CD4-positive, alpha-beta T cell treated with Interleukin-17A for 1 hour (primary cell): ENCODE measurements at places on chromosomes 5 and 9.

- no peak for DNase-seq
These were observed 1.2 kb upstream of the PHF2 start for GRCh38 chr9:93574900-93575795.

DNA sequence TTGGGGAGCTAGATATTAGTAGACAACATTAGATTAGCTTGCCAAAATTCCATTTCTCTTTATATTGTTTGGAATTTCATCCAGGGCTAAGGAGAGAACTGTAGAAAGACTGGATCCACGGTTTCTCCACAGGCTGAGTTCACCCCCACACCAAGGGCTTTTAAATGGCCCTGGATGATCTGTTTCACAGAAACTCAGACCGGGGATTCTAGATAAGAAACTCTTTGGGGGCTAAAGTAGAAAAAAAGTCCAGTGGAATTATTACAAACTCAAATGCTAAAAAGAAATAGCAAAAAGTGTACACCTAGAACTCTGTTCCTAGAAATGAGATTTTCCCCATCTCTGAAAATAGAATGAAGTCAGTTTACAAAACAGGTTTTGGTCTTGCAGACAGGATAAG is 80.9 kb downstream of the SUSD1 start:
- no peak for DNase-seq

GRCh38 chr5:135467051-135467625 is 15.0 kb upstream of the TIFAB start:
- no peak for DNase-seq

GRCh38 chr5:151574444-151574996 is 16.6 kb downstream of the FAT2 start:
- no peak for DNase-seq

- no peak for DNase-seq
These were observed 42.8 kb downstream of the SHB start for GRCh38 chr9:38026021-38026809.

- no peak for DNase-seq
These were observed 8.5 kb downstream of the CDH12 start for GRCh38 chr5:22844636-22845035.

GRCh38 chr9:4464911-4465513 is 25.3 kb upstream of the SLC1A1 start:
- no peak for DNase-seq

GRCh38 chr5:131081913-131082488 is 83.1 kb downstream of the HINT1 start:
- no peak for DNase-seq

DNA sequence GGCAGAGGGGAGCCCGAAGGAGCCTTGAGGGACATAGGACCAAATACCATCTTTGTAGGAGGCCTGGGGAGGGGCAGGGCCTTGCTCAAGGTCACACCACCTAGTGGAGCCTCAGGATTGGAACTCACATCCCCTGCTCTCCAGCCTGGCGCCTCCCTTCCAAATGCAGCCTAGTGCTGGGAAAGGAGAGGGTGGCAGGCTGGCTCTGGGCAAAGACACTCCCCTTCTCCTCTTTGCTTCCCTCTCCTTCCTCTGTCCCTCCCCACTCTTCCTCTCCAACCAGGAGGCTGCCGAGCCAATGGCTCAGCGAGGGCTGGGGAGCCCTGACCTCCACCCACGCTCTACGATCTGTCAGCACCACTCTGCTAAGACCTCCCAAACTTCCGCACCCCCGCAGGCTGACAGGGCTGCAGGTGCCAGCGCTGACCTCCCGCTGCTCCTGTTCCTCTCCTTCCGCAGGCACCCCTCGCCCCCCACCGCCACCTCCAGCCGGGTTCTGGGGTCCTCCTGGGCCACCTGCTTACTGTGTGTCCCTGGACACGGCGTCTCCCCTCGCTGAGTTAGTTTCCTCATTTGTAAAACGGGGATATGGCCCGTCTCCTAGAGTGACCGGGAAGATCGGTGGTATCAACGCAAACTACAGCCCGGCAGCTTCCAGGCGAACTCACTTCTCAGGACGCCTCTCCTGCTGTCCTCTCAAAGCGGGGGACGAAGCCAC is 52.9 kb downstream of the C9orf50 start:
- DNase-seq: no peak

DNA sequence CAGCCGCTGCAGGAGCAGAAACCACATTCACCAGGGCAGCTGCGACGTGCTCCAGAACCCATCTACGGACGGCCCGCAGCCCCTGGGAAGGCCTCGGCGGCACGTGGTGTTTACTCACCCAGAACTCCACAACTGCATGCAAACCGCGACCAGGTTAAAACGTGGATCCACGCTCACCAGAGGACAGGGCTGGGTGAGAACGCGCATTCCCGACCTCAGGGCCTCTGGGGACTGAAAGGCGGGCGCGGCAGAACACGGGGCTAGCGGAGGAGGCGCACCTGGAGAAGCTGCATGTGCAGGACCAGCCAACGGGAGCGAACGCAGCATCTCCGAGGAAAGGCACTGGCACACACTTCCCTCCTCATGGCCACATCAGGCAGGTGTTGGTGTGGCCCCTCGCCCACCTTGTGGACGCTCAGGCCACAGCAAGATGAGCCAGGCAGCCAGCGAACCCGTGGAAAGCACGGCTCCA is 24.0 kb upstream of the CAMSAP1 start:
- DNase-seq: no peak

GRCh38 chr5:72711351-72711750 is 105.1 kb upstream of the TNPO1 start:
- DNase-seq: no peak

- no peak for DNase-seq
These were observed 74.5 kb downstream of the COL5A1 start for GRCh38 chr9:134716067-134716466.

- no peak for DNase-seq
These were observed 438.7 kb downstream of the KDM4C start for GRCh38 chr9:7196467-7196866.

DNA sequence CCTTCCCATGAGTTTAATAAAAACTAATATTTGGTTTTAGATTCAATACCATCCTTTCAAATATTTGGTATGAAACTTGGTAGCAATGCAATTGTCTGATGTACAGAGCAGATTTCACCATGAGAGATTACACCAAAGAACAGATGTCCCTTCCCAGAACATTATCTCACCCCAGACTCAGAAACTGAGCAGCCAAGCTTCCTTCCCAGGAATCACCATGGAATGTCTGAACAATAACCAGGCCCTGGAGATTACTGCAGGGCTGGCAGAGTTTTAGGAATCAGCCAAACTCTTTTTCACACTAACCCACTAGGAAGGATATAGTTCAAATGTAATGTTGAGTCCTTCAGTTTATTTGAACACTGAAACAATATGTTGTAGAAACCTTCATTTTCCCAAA is 23.9 kb downstream of the CLTA start:
- DNase-seq: no peak

DNA sequence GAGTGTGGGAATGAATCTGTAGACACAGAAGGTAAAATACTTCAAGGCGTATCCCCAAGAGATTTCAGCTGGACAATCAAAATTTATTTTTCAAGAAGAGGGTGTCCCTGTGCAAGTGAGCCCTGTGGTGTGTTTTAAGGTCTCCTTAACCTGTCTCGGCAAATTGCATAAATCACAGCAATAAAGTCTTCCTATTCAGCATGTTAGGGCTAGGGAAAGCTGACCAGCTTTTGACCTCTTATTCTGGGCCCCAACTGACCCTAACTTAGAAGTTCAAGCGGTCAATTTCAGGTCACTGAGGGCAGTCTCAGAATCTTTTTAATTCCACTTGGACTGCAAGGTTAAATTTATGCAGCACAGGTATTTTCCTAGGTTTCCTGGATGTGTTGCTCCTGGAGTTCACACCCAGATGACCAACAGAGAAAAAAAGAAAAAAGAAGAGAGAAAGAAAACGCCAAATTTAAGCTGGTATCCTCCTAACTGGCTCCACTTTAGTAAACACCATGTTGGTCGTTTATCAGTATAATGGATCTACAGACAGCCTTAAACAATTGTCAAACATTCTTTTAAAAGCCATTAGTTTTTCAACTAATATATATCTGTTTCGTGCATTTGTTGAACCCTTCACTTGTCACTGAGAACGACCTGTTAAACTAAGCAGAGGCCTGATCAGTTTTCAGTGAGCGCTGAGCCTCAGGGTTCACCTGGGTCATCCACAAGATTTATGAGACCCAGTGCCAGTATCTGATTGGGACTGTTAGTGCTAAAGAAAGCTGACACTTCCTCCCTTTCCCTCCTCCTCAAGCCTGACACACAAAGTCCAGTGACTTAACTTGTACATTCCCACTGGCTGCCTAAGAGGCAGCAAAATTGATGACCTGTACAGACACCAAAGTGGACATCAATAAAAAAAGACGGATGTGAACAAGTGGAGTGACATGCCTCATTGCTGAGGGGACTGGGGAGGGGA is 546.1 kb downstream of the NR2F1-AS1 start:
- DNase-seq: no peak

DNA sequence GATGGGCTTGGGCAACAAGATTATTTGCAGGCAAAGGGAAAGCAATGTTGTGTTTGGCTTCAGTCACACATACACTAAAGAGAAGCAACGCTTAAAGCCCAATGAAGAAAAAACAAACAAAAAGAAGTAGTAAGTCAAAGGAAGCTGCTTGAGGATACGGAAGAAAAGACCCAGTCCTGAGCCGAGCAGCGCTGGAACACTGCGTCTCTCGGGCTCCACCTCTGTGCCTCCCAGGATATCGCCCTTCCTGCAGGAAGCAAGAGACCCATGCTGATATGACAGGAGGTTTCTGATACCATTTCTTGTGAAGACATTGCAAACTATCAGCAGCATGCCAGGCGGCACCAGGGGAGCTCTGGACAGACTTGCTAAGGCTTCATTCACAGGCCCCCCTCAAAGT is 9.9 kb downstream of the GNAQ start:
- no peak for DNase-seq

DNA sequence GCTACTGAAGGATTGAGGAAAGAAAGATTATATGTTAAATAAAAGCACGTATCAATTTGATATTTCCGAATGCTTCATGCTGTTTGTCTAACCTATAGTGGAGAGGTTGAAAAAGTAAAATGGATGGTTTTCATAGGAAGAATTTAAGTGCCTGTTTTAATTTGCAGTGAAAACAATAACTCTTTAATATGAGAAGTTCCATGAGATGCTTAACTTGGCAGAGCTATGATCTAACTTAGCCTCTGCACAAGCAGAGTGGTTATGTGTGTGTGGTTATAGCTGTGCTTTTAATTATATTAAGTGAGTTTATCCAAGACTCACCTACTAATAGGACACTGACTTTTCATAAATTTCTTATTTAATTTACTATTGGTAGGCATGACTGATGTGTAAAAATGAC is 57.4 kb downstream of the AOPEP start:
- no peak for DNase-seq

- no peak for DNase-seq
These were observed 612.1 kb upstream of the CDH6 start for GRCh38 chr5:30581198-30581935.

GRCh38 chr5:94661086-94661485 is 42.6 kb downstream of the SLF1 start:
- no peak for DNase-seq

GRCh38 chr5:128083811-128084227 is 253 bp downstream of the SLC12A2 start:
- no peak for DNase-seq

- DNase-seq: no peak
These were observed 71.3 kb upstream of the RNF38 start for GRCh38 chr9:36471359-36471758.

- no peak for DNase-seq
These were observed 255.7 kb upstream of the TNC start for GRCh38 chr9:115373710-115374045.

- DNase-seq: no peak
These were observed 1.4 kb upstream of the COL27A1 start for GRCh38 chr9:114153761-114154599.

- no peak for DNase-seq
These were observed 93.2 kb downstream of the PTTG1 start for GRCh38 chr5:160514866-160515265.

- DNase-seq: peak; percentile 2
These were observed 107.3 kb downstream of the ZDHHC21 start for GRCh38 chr9:14585730-14586473.

- no peak for DNase-seq
These were observed 20.0 kb downstream of the PCDH1 start for GRCh38 chr5:141858079-141858765.

GRCh38 chr5:65213921-65214525 is 267.7 kb downstream of the ADAMTS6 start:
- no peak for DNase-seq

DNA sequence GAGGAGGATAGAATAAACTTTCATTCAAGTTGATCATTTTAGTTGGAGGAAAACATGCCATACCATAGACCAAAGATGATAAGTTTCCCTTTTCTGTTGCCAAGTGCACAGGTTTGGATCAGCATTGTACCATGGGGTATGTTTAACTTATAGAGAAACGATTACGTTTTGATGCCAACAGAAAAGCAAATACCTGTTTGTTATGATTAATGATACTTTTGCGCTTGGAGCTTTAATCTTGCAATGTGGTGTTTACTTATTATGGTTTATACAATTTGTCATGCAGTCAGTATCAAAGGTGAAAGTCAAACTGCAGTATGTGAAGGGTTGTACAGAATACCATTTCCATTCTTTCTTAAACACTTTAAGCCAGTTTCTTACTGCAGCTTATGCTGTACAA is 13.2 kb upstream of the ARHGEF28 start:
- DNase-seq: no peak

GRCh38 chr9:110049699-110050450 is 158.1 kb downstream of the C9orf152 start:
- no peak for DNase-seq

- no peak for DNase-seq
These were observed 30.5 kb upstream of the MSX2 start for GRCh38 chr5:174693697-174694385.

DNA sequence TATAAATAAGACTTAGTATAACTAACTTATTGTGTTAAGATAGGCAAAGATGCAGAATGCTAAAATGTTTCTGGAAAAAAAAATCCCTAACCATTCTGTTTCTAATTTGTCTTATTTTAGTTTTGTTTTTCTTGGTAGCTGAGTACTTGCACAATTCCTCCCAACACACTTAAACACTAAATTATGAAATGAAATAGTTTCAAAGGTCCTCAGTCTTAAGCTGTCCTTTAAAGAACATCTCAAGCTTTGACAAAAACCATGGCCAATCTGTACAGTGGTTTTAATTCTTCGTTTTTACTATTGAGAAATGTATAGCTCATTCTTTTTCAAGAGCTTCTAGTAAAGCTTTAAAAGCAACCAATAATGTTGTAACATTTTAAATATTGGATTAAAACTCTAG is 171.5 kb downstream of the EDIL3 start:
- no peak for DNase-seq
